ENCODE measurements at places on chromosomes 5 and 9.

GRCh38 chr5:159581502-159582249, 251.4 kb upstream of the IL12B start:
- DNase-seq = no peak

DNA sequence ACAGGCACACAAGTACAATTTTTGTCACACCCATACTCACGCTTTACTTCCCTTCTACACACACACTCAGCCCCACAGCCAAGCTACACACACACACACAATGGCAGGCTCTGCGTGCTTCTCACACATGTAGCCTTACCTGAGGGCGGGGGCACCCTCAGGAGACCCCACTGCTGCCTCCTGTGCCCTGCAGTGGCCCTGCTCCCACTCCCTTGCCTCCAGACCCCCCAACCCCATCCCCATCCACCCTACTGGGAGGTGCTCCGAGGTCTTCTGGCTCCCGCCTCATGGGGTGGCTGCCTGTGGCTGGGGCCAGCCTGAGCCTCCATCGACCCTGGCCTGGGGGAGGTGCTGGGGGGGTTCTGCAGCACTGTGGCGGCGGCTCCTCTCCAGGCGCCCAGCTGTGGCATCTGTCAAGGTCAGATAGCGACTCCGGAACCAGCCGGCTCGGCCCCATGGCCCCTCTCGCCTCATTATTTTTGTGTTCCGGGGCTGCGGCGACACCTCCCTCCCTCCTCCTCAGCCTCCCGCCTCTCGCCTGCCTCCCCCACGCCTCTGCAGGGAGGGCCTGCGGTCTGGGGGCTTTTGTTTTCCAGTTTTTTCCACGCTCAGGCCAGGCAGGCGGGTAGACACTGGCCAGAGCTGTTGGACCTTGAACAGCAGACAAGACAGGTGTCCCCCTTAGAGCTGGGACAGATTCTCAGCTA, 21.7 kb downstream of the CXXC5 start:
- no peak for DNase-seq

- DNase-seq = no peak
These were observed 209.3 kb downstream of the NR3C1 start for GRCh38 chr5:143194206-143194605.

DNA sequence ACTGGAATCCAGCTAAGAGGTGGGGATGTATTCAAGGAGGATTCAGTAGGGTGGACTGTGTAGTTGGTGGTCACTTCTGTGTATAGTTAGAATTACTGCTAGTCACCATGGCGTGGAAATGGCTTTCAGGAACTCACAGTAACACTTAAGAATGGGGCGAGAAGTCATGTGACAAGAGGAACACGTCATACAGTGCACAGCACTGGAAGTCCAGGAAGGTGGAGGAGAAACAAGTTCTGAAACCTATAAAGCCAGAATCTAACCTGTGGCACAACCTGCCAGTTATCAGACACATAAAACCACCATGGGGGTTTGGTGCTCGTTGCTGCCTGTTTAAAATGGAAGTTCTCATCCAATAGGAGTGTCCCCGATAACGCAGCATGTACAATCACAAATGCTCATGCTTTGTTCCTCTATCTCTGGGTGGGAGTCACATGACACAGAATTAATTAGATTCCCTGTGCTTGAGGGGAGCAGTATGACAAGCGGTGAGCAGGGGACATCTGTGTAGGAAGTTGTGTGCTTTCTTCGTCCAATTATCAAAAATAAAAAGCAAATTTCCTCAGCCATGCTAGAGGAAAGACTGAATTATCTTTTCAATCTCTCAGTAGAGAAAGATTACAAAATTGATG, 193.0 kb downstream of the SPOCK1 start:
- no peak for DNase-seq

DNA sequence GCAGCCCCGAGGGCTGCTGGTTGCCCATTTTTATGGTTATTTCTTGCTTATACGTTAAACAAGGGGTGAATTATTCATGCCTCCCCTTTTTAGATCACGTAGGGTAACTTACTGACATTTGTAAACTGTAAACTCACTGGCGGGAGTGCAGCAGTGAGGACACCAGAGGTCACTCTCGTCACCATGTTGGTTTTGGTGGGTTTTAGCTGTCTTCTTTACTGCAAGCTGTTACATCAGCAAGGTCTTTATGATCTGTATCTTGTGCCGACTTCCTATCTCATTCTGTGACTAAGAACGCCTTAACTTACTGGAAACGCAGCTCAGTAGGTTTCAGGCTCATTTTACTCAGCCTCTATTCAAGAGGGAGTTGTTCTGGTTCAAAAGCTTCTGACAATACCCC, 155.0 kb upstream of the PRDM9 start:
- no peak for DNase-seq

- DNase-seq = no peak
These were observed 42.3 kb upstream of the DHFR start for GRCh38 chr5:80697100-80697499.

- no peak for DNase-seq
These were observed 66.3 kb downstream of the ANKRD33B start for GRCh38 chr5:10630126-10630525.

DNA sequence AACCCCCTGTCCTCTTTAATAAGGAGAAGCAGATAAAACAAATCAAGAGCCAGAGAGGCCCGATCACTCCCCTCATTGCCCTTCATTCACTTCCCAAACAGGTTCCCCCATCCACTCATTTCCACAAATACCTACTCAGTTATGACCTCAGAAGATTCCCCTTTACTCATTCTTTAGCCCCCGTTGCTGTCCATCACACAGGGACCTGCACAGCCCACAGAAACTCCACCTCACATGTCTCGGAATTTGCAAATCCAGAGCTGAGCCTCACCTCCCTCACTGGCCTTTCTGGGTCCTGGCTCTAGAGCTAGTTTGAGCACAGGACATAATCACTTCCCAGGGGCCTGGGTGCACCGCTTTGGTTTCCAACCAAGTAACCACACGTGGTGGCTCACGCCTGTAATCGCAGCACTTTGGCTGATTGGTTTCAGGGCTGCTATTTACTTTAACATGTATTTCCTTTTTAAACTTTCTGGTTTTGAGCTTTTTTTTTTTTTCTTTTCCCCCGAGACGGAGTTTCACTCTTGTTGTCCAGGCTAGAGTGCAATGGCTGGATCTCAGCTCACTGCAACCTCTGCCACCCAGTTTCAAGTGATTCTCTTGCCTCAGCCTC, 17.8 kb downstream of the ATP6V0E1 start:
- no peak for DNase-seq

Data from stimulated activated CD4-positive, alpha-beta T cell treated with anti-CD3 and anti-CD28 coated beads, TNF-alpha, amount 100 ng/mL, for 48 hours (primary cell).